PC-3 (cell line): ENCODE measurements at places on chromosomes 11 and 22.

DNA sequence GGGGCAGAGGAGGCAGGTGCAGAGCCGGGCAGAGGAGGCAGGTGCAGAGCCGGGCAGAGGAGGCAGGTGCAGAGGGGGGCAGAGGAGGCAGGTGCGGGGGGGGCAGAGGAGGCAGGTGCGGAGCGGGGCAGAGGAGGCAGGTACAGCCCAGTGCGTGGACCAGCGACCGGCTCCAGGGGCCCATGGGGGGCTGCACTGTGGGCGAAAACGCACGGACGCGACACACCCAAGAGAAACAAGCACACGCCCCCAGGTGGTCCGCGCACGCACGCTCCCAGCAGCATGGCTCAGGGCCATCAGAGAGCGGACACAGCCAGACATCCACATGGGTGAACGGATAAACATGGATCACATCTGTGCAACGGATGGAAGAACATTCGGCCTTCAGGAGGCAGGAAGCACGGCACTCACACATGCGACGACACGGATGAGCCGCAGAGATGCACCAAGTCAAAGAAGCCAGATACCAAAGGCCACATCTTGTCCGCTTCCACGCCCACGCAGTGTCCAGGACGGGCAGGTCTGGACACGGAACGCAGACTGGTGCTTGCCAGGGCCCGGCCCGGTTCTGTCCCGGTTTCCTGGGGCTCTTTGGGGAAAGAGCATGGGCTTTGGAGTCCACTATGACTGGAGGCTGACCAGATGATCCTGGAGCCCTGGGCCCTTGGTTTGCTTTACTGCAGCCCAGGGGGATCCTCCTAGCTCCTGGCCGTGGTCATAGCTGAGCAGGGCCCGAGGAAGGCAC lies 21.8 kb downstream of the OSBPL5 start:
- DNase-seq, result no peak

GRCh38 chr11:1630271-1630670 lies 696 bp downstream of the KRTAP5-5 start:
- no peak for DNase-seq

DNA sequence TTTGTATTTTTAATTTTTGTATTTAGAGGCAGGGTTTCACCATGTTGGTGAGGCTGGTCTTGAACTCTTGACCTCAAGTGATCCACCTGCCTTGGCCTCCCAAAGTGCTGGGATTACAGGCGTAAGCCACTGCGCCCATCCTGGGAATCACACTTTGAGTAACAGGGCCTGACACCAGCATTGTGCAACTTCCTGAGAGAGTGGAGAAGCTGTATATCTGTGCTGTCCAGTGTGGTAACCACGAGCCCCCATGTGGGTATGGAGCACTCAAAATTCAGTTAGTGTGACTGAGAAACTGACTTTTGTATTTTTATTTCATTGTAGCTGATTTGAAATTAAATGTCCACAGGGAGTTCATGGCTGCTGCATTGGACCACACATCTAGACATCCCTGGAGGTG lies 36.2 kb downstream of the MPPED1 start:
- no peak for DNase-seq

GRCh38 chr11:71399341-71399740 lies 48.9 kb downstream of the DHCR7 start:
- DNase-seq, result no peak

- DNase-seq, result no peak
Observed at GRCh38 chr11:12293486-12293885, 83.9 kb upstream of the PARVA start.

GRCh38 chr11:76149713-76150112 lies 56.6 kb downstream of the WNT11 start:
- no peak for DNase-seq

DNA sequence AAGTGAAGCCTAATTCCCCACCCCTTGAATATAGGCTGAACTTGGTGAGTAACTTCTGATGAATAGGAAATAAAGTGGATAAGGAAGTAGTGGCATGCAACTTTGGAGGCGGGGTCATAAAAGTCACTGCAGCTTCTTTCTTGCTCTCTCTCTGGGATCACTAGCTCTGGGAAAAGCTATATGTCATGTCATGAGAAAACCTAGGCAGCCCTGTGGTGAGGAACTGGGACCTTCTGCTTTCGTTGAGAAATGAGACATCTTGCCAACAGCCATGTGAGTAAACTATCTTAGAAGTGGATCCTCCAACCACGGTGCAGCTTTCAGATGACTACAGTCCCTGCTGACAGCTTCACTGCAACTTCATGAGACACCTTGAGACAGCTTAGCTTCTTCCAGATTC lies 15.7 kb downstream of the ZNF214 start:
- DNase-seq, result peak; percentile 45

- DNase-seq, result peak; percentile 97
Observed at GRCh38 chr22:30829901-30830550, 135.4 kb downstream of the OSBP2 start.

DNA sequence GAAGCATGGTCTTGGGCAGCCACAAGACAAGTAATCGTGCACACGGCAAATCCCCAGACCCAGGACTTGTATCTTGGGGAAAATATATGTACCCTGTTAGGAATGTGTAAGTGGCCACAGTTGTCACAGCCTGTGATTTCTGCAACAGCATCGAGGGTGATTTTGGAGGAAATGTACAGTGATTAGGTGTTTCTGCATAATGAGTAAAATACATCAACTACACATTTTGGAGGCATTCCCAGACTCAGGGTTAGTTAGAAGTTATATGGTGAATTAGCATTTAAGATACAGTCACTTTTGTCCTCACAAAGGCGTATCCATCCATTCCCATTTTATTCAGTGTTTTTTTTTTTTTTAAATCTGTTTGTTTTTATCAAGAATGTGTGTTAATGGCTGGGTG lies 28.4 kb downstream of the SUSD2 start:
- no peak for DNase-seq

- DNase-seq, result peak; percentile 30
Observed at GRCh38 chr22:31332886-31333285, 13.3 kb downstream of the PATZ1 start.

DNA sequence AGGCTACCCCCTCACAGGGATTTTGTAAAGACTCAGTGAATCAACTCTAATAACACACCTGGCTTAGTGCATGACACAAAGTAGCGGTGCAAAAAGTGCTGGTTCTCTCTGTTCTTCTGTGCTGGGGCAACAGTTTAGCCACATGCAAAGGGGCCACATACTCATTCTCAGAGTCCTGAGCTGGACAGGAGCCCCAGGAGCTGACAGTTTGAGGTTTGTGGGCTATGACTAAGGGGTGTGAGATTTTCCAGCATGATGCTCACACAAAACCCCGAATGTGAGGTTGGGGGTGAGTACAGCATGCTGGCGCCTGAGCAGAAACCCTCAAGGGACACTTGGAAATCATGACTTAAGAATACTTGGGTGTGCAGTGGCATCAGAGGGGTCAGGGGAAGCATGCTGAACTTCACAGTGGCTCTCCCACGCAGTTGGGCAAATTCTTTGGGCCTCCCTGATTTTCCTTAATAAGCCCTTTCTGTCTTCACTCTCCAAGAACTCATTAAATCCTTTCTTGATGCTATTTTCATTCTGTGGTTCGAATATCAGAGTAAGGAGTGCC lies 31.0 kb downstream of the TMPRSS5 start:
- peak; percentile 84 for DNase-seq

GRCh38 chr11:82869657-82870056 lies 30.6 kb downstream of the PRCP start:
- DNase-seq, result no peak

DNA sequence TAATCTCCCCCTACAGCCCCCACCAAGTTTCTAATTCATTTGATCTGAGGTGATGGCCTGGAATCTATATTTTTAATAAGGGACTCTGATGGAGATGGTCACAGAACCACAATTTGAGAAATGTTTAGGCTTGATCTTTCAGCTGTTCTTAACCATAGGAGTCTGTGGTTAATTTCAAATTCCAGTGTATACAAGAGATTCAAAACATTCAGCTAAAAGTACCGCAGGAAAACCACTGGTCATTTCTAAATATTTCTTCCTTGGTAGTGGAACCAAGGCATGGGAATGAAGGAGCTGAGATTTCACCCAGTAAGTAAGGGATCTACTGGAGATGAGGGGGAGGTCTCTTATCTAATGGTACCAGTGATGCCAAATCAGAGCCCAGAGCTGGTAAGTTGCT lies 18.3 kb upstream of the GALNT18 start:
- no peak for DNase-seq

- no peak for DNase-seq
Observed at GRCh38 chr11:65584723-65585171, 8.9 kb downstream of the EHBP1L1 start.

- DNase-seq, result no peak
Observed at GRCh38 chr22:46031557-46031956, 54.6 kb upstream of the WNT7B start.

DNA sequence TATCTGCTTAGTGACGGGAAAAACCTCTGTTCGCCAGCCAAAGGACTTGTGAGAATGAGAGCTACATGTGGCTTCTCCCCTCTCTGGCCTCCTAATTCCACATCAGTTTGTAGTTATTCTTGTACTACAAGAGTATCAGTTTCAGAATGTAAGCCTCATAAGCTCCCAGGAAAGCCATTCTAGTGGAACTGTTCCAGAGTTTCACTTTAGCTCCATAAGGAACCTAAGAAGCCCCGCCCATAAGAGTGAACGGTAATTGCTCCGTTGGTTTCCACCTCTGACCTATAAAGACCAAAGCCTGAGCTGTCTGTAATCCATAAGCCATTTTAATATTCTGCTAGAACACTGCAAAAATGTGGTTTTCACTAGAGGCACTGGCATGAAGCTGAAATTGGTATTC lies 53.0 kb downstream of the SIK3 start:
- peak; percentile 49 for DNase-seq

- DNase-seq, result no peak
Observed at GRCh38 chr11:134739136-134739535, 327.1 kb upstream of the B3GAT1 start.
